ENCODE measurements at places on chromosomes 6 and 20.

DNA sequence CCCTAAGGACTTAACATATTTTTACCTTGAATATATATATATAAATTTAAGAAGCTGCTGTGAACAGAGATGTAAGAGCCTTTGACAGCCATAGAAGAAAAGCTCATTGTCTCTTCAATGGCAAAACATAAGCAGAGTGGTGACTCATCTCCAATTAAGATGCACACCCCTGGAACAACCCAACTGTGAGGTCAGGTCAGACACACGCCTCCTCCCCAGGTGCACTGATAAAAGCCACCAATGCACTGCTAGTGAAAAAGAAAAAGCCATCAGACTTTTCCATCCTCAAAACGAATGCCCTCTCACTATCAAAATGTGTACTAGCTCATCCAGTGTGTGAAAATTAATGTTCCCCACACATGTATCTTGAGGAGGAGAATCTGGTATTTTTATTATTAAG, 100.1 kb downstream of the SMLR1 start:
- no peak for DNase-seq

DNA sequence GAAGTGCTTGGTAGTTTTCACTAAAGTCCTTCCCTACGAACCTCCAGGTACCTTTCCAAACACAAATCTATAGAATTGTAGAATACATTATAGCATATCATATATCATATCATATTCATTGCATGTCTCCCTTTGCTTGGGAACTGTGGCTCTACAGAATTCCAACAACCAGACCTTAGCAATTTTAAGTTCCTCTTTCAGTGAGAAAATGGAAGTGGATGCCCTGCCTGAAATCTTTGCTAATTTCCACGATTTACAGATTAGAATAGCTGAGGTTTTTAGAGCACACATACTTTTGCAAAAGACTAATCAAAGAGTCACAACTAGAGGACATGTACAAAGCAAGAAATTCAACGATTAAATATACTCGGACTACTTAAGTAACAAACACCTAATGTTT, 78.6 kb downstream of the TNFRSF21 start:
- no peak for DNase-seq

DNA sequence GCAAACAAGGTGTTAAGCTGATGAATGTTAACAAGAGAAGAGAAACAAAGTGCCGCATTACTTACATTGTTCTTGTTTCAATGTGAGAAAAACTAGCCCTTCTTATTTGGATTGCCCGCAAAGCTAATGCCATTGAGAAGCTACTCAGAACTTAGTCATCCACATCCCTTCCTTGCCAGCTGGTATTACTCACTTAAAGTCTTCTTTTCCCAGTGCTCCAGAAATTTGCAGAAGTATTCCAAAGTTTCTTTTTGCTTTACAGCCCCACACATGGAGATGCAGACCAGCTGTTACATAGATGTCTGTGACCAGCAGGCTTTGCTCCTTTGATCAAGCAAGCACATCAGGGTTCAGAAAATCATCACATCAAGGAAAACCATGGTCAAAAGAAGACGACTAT, 529.0 kb downstream of the TBC1D32 start:
- no peak for DNase-seq

DNA sequence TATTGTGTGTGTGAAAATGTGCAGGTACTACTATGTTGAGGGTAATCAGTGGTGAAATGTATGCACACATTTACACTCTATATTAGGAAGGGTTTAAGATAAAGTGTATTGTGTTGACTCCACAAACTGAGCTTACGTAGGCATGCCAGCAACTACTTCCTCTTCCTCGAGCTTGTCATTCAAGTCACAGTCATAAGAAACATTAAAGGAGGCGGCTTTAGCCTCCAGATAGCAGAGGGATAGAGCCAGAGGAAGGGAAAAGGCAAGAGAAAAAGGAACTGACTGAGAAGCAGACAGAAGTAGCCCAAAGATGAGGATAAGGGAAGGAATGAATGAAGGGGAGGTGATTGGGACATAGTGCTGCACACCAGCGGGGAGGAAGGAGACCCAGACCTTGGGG, 55.2 kb downstream of the SMLR1 start:
- no peak for DNase-seq

DNA sequence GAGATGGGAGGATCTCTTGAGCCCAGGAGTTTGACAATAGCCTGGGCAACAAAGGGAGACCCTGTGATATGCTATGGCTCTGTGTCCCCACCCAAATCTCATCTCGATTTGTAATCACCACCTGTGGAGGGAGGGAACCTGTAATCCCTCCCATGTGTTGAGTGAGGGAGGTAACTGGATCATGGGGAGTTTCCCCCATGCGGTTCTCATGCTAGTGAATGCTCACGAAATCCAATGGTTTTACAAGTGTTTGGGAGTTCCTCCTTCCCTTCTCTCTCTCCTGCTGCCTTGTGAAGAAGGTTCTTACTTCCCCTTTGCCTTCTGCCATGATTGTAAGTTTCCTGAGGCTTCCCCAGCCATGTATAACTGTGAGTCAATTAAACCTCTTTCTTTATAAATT, 3.4 kb downstream of the NUDT3 start:
- DNase-seq = no peak

- no peak for DNase-seq
These were observed 502.0 kb downstream of the BMP2 start for GRCh38 chr20:7269452-7269851.

GRCh38 chr20:55533632-55534031, 471.7 kb downstream of the CBLN4 start:
- DNase-seq = no peak

DNA sequence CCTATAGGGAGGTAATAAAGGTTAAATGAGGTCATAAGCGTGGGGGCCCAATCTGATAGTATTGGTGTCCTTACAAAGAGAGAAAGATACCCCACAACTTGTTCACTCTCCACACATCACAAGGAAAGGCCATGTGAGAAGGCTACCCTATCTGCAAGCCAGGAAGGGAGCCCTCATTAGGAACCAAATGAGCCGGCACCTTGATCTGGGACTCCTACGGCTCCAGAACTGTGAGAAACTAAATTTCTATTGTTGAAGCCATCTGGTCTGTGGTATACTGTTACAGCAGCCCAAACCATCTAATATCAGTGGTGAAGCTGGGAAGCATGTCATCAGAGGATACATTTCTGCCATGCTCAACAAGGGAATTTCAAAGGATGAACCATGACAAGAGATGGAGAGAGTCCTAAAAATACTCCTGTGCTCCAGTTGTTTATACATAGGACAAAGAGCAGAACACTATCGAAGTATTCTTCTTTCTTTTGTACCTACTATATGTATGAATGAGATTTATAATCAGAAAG, 10.4 kb downstream of the COX7A2 start:
- no peak for DNase-seq

DNA sequence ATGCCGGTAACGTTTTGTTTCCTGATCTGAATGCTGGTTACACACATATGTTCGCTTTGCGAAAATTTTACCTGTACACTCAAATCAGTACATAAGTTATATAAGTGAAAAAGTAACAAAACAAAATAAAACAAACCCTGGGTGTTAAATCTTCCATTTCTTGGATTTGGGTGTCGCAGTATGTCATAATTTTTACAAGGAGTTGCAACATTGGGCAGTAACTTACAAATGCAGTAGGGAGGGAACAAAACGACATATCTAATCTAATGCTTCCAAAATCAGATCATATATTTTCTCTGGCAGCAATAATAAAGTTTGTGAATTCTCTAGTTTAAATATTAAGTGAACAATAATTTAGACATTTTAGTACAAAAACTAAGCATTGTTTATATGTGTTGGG, 25.2 kb downstream of the SNX14 start:
- DNase-seq = no peak

Measured in stimulated activated CD4-positive, alpha-beta T cell treated with anti-CD3 and anti-CD28 coated beads, Interleukin-1b, Interleukin-23, amount 100 ng/mL, for 1 hour (primary cell).